ENCODE measurements at places on chromosomes 2 and 18.

DNA sequence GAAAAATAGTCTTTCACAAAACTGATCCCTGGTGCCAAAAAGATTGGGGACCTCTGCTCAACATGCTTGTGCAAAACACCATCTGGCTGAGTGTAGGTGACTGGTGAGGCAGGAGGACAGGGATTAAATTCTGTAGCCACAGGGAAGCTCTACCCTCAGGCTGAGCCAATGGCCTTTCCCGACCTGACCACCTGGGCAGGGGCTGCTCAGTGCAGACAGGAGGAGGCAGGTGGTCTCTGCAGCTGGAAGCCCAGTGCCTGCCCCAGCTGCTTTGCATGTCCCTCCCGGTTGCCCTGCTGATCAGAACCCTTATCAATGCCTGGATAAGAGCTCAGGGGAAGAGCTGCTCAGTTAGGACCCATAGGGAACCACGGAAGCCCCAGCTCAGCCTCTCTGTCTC lies 235.3 kb downstream of the ANKRD36 start:
- peak; percentile 26 for DNase-seq

DNA sequence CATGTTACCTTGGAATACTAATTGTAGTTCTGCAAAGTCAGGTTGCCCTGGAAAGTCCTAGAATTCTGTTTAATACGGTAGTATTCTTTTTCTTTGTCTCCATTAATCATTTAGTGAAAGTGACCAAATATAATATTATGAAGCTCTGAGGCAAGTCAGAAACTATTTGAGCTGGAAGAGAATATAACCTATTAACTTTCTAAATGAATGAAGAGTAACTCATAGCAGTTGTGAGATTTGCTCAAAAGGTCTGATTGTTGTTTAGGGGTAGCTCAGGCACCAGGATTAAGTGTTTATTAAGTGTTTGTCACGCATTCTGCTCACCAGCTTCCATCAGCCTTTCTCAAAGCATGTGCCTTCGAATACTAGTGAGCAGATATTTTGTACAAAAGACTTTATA lies 46.7 kb upstream of the SERPINE2 start:
- DNase-seq, result no peak

GRCh38 chr2:207528980-207529329 lies 807 bp upstream of the CREB1 start:
- peak; percentile 59 for DNase-seq

DNA sequence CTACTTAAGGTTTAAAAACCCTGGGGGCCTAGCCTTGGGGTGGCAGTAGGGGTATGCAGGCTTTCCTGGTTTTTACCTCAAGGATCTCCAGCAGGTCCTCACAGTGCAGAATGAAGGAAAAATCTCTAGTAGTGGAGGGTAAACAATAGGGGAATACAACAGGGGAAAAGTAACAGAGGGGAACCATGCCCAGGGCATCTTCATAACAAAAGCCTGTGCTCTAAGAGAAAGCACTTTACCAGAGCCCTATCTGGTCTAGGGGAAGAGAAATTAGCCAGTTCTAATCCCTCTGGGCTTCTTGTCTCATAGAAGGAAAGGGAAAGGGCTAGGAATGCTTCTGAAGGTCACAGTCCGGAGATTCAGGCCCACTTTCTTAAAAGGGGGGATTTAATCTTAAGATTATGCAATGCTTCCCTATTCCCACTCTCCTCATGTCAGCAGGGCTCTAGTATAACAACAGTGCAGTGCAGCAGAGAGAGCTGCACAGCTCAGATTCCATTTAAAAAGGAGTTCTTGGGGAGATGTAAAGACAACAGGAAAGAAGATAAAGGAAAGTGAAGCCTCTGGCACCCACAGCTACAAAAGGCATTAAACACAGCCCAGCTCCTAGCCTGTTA lies 149.0 kb upstream of the CYP1B1 start:
- DNase-seq, result peak; percentile 33

DNA sequence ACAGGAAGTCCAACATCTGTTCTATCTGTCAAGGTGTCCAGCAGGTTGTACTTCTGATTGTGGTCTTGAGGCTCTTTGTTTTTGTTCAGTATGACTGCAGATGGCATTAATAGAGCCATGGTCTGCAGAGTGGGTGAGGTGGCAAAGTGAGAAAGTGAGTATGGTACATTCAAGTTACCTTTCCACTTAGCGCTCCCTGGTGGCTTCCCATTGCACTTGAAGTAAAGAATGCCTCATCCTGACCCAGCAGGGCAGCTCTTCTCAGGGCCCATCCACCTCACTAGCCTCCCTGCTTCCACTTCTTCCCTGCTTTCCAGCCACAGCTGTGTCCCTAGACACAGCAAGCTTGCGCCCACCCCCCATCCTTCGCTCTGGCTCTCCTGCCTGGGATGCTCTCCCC lies 148.0 kb upstream of the ALPP start:
- DNase-seq, result peak; percentile 59

- DNase-seq, result no peak
Observed at GRCh38 chr18:60570172-60570571, 197.6 kb upstream of the MC4R start.

DNA sequence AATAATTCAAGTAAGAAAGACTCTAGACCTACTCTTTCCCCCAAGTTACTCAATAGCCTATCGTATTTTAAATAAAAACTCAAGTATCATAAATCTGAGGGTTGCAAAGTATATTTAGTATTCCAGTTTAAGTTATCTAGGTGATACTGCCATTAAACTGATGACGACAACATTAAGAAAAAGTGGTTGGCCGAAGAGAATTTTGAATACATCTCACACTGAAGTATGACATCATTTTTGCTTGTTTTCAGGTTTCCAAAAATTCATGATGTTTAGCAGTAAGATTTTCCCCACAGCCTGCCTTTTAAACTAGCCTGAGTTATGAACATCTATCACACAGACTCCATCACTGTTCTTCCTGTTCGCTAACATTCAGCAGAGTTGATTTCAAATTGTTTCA lies 102.1 kb upstream of the RAB27B start:
- no peak for DNase-seq

GRCh38 chr18:39589496-39589895 lies 2023.9 kb upstream of the CELF4 start:
- DNase-seq, result no peak

DNA sequence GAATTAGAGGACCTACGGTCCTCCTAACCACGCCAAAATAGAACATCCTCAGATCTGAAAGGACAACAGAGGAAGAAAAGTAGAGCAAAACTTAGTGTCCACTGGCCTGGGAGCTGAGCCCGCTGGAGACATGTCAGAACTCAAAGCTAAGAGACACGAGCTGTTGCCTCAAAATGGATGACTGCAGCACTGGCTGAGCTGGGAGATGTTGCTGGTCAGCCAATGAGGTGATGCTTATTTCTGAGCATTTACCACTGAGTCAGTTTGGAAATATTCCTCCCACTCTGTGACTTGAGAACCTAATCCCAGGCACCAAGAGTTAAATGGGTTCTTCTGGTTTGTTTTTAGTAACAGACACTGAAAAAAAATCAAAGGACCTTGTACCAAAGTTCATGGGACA lies 32.6 kb downstream of the FBXO15 start:
- no peak for DNase-seq

DNA sequence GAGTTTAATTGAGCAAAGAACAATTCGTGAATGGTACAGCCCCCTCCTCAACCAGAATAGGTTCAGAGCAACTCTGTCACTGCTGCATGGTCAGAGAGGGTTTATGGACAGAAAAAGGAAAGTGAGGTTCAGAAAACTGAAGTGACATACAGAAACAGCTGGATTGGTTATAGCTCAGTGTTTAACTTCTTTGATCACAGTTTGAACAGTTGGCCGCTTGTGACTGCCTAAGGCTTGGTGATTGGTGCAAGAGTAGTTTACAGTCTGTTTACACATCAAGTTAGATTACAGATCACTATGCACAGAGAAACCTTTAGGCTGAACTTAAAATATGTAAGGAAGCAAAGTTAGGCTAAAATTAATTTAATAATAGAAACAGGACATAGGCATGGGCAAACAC lies 459.2 kb downstream of the KCNJ3 start:
- DNase-seq, result no peak

- no peak for DNase-seq
Observed at GRCh38 chr2:217060516-217060915, 200.7 kb upstream of the TNP1 start.

- DNase-seq, result no peak
Observed at GRCh38 chr2:24959761-24960160, 12.0 kb downstream of the DNAJC27 start.

- no peak for DNase-seq
Observed at GRCh38 chr2:10449486-10449831, 1.3 kb upstream of the ODC1 start.

DNA sequence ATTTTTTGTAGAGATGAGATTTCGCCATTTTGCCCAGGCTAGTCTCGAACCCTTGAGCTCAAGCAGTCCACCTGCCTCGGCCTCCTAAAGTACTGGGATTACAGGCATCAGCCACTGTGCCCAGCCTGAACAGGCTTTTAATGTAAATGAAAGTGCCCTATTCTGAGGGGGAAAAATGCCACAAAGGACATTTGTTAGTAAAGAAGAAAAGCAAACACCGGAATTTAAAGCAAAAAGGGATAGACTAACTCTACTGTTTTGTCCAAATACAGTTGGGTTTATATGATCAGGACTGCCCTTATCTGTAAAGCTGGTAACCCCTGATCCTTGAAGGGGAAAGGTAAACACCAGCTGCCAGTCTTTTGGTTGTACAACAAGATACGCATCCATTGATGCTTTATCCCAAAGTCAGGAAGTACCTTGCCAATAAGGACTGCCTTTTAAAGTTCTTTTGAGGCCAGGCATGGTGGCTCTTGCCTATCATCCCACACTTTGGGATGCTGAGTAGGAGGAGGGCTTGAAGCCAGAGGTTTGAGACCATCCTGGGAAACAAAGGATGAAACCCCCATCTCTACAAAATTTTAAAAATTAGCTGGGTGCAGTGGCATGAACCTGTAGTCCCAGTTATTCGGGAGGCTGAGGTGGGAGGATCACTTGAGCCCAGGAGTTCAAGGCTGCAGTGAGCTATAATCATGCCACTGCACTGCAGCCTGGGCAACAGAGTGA lies 13.1 kb downstream of the CLEC4F start:
- no peak for DNase-seq
